ENCODE measurements at places on chromosomes 16 and 17.

- DNase-seq = peak; percentile 83
Measured at GRCh38 chr16:22694887-22695382, 119.0 kb upstream of the HS3ST2 start.

DNA sequence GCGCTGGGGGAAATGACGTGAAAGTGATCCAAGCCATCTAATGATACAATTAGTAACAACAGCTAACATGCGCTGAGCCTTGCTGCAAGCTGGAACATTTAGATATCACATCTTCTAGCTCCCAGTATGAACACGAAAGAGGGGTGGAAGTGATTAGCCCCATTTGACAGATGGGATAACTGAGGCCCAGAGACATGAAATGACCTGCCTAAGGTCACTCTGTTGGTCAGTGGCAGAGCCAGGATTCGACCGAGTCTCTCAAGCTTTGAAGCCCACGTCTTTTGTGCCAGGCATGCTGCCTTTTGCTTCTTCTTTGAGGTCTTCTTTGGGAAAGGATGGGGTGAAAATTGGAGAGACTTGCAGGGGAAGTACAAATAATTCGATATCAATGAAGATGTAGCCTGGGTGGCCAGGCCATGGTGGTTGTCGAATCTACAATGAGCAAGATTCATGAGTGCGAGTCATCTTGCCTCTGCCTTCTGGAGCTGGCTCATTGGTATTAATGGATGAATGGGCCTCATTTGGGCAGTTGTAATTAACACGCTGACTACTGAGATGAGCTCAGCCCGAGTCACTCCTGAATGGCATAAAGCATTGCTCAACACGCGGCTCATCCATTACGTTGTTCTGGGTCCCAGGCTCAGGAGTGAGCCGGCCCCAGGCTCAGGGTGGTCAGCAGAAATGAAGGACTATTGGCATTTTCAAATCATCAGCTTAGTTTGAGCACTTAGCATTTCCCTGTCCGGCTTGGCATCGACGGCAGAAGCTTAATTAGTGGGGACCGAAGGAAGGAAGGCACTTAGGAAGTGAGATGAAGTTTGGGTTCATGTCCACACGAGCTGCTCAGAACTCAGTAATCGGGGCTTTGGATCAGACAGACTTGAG, 28.0 kb upstream of the GPRC5B start:
- DNase-seq = peak; percentile 84

DNA sequence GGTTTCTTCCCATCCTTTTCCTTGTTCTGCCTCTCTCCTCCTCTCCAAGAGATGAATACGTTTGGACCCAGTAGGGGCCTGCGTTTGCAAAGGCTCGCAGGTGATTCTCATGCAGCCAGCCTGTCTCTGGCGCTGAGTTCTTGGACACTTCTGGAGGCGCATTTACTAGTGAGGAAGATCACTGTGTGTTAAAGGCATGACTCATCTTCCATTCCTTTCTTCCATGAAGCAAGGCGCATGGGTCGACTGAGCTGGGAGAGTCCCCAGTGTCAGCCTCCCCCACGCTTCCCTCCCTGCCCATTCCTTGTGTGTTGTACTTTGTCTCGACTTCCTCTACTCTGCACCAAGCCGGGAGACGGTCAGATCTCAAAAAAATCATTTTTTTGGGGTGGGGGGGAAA, 159.9 kb upstream of the EEF2KMT start:
- no peak for DNase-seq

- no peak for DNase-seq
Measured at GRCh38 chr17:10757067-10757466, 27.2 kb upstream of the TMEM220 start.

- DNase-seq = peak; percentile 69
Measured at GRCh38 chr16:11783319-11784037, 13.6 kb downstream of the ZC3H7A start.

DNA sequence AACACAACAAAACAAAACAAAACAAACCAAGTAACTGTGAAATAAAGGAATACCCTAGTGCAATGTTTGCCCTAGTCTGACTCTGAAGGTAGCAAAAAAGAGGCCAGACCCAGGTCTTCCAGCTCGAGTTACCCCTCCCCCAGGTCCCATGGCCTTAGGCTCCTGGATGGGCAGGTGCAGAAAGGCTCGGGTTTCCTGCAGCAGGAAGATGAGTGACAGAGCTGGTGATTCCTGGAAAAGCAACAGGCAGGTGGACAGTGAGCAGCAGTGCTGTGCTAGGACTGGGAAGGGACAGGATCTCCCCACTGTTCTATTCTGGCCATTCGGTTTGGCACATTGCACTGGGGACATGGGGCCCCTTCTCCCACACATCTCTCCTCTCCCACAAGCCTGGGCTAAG, 42.9 kb upstream of the MRTFB start:
- no peak for DNase-seq

GRCh38 chr16:57536306-57537193, at the start of gene CCDC102A:
CCDC102A (minus strand) TSS chr16:57536571; CDS start chr16:57529177, 7,394 bp downstream.
- peak; percentile 50 for DNase-seq

DNA sequence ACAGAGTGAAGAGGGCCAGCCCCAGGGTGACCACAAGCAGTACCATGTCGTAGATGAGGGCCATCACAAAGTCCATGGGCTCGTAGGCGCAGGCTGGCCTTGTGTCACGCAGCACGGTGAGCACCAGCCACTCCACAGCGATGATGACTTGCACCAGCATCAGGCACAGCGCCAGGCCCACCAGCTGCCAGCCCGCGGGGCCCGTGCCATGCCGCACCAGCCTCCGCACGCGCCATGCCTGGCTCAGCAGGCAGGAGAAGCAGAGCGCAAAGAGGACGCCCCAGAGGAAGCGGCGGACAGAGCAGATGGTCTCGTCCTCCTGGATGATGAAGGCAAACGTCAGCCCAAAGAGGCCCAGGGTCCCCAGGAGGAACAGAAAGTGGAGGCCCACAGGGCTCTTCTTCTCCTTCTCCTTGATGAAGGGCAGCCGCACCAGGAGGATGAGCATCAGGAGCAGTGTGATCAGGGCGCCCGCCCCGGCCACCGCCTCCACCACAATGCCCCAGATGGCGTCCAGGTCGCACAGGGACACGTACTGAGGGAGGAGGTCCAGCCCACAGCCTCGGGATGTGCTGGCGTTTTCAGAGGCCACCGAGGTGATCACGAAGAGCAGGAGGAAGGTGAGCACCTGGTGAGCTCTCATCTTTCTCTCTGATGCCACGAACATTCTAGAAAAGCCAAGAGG, 12.3 kb downstream of the GPRC5B start:
- no peak for DNase-seq

GRCh38 chr16:12784076-12784475, 19.6 kb downstream of the CPPED1 start:
- DNase-seq = no peak

DNA sequence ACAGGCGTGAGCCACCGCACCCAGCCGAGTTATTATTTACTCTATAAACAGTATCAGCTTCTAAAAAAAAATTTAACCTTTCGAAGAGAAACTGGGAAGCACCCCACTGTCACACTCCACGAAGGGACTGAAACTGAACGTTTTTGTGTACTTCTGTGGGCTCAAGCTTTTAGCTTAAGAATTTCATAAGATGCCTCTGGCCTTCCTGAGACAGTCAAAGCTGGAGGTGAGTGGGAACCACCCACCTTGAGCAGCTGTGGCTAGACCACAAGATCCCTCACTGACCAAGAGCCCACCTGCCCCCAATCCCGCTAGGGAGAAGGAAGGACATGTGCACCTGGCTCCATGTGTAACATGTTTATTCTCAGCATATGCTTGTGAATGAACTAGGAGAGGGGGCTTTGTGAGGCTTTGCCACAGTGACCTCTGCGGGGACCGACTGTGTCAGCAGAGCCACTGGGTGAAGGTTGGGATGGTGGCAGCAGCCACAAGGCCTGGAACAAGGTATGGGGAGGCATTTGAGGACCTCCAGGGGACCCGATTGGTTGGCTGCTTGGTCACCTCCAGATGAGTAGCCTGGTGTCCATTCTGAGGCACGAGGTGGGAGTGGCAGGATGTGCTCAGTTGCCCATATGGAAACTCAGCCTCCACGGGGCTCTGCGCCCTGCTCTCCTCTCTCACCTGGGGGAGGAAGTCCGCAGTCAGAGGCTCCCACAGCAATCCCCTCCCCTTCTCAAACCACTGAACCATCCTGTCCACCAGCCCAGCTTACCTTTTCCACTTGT, 4.8 kb downstream of the DPEP3 start:
- DNase-seq = no peak

GRCh38 chr16:20830372-20830771, 24.0 kb downstream of the REXO5 start:
- no peak for DNase-seq

GRCh38 chr16:28105954-28106353, 42.4 kb upstream of the GSG1L start:
- no peak for DNase-seq

- DNase-seq = no peak
Measured at GRCh38 chr16:17321824-17322223, 148.9 kb downstream of the XYLT1 start.

DNA sequence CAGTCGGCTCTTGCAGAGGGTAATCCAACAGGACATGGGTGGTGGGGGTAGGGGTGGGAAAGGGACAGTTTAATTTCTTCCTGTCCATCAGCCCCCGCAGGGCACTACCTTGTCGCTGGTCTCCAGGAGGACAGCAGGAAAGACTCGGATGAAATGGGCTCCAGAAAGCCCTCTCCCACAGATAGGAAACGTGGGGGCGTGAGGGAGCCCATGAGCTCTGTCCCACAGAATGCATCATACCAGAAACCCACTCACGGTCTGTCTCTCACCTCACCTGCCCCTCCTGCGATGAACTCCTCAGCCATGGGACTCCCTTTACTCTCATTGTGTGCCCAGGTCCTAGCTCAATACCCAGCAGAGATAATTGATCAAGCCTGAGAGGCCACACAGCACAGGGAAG, 240.1 kb downstream of the GSG1L start:
- no peak for DNase-seq

GRCh38 chr16:79401782-79402181, 198.8 kb downstream of the MAF start:
- DNase-seq = no peak

- DNase-seq = no peak
Measured at GRCh38 chr17:67855504-67856324, 30.4 kb downstream of the BPTF start.

DNA sequence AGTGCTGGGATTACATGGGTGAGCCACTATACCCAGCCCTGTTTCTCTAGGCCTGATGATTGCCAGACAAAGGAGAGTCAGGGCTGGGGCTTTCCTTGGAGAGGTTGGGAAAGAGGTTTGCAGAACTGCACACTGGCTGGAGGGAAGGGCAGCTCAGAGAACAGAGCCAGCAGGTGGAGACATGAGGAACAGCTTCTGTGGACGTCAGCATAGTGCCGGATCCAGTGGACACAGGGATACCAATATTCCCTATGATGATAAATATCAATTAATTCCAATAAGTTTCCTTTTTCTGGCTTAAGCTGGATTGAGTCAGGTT, 43.2 kb upstream of the SCNN1B start:
- DNase-seq = no peak
